ENCODE measurements at places on chromosomes 4 and X.

GRCh38 chrX:48786341-48786800 lies at the start of gene GATA1:
Gene GATA1, plus strand, starts transcription at chrX:48786590. Its CDS starts 4,520 bp downstream, at chrX:48791110.
- DNase-seq = peak; percentile 76

GRCh38 chrX:112190646-112191045 lies 108.1 kb upstream of the TRPC5 start:
- DNase-seq = no peak

GRCh38 chr4:8353158-8353669 lies 83.7 kb downstream of the HTRA3 start:
- no peak for DNase-seq

- no peak for DNase-seq
Observed at GRCh38 chr4:145299380-145300076, 119.1 kb upstream of the OTUD4 start.

Measured in hematopoietic multipotent progenitor cell treated with erythropoietin and hydrocortisone succinate and interleukin-3 and kit ligand, for 15 days (in vitro differentiated cells).